ENCODE measurements at places on chromosomes 4 and X.

- DNase-seq: no peak
Measured at GRCh38 chr4:76459291-76459723, 24.3 kb downstream of the SHROOM3 start.

DNA sequence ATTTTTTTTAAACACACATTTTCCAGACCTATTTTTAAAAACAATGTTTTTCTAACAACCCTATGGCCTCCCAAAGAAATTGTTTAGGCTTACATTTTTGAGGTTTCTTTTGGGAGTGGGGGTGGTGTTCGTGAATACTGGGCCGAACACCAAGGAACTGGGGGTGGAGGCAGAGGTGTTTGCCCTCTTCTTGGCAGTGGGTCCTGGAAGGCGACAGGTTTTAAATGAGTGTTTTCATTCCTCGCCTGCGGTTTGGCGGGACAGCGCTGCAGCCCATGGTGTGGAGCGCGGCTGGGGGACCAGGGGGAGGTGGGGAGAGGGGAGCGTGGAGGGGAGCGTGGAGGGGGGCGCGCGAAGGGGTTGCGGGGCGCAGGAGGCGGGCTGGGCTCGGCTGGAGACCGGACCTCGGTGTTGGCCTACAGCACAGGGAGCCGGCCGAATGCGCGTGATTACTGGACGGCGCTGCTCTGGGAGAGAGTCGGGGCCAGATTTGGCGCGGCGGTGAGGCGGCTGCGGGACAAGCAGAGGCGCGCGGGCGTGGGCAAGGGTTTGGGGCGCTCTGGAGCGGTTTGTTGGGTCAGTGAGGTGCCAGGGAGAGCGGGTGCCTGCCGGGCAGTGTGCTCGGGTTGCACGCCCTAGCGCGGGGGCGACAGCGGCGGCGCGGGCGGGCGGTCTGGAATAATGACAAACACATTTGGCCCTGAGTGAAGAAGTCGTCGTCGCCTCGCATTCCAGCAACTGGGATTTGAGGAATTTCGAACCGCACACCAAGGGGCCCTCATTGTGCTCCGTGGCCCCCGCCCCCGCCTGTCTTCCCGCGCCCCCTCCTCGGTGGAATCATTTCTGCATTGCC lies 764 bp downstream of the PDGFRA start:
- no peak for DNase-seq

DNA sequence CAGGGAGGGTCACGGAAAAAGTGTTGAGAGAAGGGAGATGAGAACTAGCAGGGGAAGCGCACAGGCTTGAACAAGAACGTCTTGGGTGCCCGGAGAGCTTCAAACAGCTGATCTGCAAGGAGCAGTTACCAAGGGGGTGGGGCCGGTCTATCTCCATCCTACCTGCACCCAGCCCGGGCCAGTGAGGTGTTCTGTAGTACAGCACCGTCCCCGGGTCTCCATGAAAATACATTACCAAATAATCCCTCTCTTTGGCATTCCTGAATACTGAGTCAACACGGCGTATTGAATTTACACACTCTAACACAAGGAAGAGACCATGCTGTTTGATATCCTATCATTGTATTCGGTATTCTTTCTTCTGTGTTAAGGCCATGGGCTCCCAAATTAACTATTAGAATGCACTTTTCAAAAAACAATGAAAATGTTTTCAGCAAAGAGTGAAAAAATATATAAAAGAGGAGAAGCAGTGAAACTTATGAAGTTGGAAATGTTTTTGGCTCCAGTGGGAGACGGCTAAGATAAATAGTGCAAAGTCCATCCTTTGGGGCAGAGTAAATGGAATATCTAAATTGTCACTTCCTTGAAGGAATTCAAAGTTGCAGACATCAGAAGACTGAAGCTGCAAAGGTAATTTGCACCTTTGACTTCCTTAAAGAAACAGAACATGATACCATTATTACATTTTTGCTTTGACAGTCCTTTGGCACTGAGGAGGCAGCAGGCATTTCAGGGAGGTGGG lies 90.3 kb downstream of the DHRSX start:
- peak; percentile 40 for DNase-seq

GRCh38 chr4:35250331-35250730 lies 994.0 kb downstream of the ARAP2 start:
- DNase-seq: no peak

GRCh38 chr4:113394730-113395530 lies 345.5 kb downstream of the ANK2 start:
- DNase-seq: peak; percentile 92

DNA sequence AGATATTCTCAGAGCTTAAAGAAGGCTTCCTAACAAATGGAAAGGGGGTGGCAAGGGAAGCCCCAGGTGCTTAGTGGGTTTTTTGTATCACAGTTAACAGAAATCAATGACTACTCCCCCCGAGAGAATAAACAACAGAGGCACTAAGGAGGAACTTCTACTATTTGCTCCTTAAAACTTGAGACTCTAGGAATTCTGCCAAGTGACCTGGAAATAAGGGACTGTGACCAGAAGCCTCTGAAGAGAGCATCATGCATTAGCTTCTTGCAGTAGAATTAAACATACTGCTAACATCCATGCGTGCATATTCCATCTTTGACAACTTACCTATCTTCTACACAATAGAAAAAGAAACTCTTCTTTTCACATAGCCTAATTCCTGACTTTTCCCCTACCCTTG lies 86.8 kb downstream of the CAMK2D start:
- no peak for DNase-seq

DNA sequence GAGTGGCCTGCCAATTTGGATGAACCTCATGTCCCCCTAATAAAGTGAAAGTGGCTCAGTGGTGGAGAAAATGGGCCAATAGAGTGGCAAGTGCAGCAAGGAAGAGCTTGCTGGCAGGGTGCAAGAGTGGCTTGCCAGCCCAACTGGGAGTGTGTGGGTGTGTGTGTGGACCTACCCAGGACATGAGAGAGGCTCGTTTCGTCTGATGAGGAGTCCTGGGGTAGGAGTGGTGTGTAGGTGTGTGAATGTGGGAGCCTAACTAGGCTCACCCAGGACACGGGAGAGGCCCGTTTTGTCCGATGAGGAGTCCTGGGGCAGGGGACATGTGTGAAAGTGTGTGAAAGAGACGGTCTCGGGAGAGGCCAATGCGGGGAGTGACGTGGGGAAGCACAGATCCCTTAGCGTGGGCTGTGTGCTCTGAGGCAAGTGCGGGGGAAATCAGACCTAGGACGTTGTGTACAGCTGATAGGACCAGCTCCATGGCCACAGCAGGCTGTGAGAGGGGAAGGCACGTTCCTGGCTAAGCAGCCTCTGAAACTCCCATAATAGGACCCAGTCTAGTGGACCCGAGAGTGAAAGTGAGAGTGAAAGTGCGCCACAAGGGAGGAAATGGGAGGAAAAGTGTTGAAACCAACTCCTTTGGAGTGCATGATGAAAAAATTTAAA lies 5.3 kb downstream of the GAGE10 start:
- peak; percentile 17 for DNase-seq

- no peak for DNase-seq
Measured at GRCh38 chr4:131091896-131092295, 1995.9 kb downstream of the C4orf33 start.

DNA sequence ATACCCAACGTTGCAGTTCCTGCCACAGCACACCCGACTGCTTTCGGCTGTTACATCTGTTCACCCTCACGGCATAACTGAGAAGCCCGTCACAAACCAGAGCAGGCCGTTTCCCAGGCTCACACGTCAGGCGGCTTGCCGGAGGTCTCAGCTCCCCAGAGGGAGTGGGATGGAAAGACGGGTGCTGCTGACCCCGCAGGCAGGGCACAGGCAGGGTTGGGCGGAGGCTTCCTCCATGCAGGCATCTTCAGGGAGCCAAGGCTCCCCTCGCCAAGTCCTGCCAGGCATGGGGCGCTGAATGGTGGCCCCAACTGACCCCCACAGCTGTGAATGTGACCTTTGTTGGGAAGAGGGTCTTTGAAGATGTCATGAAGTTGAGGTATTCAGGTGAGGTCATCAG lies 57.5 kb downstream of the ACOX3 start:
- no peak for DNase-seq

All from large intestine (tissue), 12 donors.